Cardiac septum (tissue), 1 donor: ENCODE measurements at places on chromosomes 2 and 18. TPM values are rescaled to one million over a fixed set of nuclear protein-coding genes. Genes with fewer than 3 reads are reported as not detected.

The SOWAHC gene
- total RNA-seq: 2.4 TPM

The SLC38A11 gene
- 0.51 TPM for total RNA-seq

The SNORC gene
- 1.1 TPM for total RNA-seq

The LHCGR gene
- 0.24 TPM for total RNA-seq

The PRKAG3 gene
- total RNA-seq: 0.13 TPM

The CHCHD5 gene
- 24.9 TPM for total RNA-seq

The FIGN gene
- total RNA-seq: 16.4 TPM

The NAT8 gene
- not detected for total RNA-seq

- no peak for DNase-seq
Measured at GRCh38 chr2:230870544-230871360, 6.0 kb downstream of the ITM2C start.

- no peak for DNase-seq
Measured at GRCh38 chr2:236507393-236508085, 62.1 kb upstream of the ACKR3 start.
